ENCODE measurements at places on chromosomes 7 and 10. TPM values are rescaled to one million over a fixed set of nuclear protein-coding genes. Genes with fewer than 3 reads are reported as not detected.

The BCCIP gene
- 68.1 TPM for total RNA-seq

- no peaks in the 10 kb centered on the region for H3K36me3 ChIP-seq
- no peak for DNase-seq
- no peak overlapping the region for H3K4me3 ChIP-seq
- H3K4me1 ChIP-seq: no peaks in the 10 kb centered on the region
Measured at GRCh38 chr7:128352153-128352537, 8.4 kb upstream of the RBM28 start.

GRCh38 chr7:17580141-17580540 is 281.7 kb downstream of the AHR start:
- H3K4me3 ChIP-seq: no peak overlapping the region
- no peaks in the 10 kb centered on the region for H3K27me3 ChIP-seq
- no peak overlapping the region for H3K27ac ChIP-seq
- H3K4me1 ChIP-seq: peaks cover 14% of the 10 kb centered on the region
- H3K36me3 ChIP-seq: no peaks in the 10 kb centered on the region

DNA sequence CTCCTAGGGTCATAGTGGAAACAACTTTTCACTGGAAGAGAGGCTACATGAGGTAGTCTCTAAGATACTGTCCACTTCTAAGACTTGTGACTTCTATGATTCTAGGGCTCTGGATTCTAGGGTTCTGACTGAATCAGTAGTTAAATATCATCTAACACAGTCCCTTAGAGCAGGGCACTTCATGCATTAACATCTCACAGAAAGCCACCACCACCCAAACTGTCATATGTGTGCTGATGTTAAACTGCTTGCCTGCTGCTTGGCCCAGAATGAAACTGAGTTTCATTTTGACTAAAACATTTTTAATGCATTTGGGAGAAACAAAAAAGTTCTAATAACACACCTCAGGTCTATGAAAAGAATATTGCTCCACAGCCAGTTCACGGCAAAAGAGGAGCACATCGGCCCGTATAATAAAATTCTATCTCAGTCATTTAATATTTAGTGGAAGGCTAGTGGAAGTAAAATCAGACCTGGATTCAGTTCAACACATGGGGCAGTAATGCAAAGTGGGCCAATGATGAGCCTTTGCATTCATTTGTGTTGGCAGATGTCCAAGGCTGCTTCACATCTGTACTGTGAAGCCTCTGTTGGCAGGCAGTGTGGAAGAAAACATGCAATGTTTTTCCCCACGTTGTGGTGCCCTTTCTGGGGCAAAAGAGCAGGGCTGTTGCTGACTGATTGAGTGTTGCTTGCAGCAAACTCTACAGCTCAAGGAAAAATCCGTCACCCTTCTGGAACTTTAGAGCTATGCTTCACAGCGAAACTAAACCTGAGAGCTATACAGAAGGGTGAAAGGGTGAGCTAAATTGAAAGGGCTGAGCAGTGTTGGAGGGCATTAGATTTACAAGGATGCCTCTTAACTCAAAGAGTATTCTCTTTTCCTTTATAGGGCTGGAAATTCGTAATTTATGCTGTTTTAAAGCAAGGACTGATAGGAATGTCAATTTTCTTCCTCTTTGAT is 33.5 kb upstream of the AUTS2 start:
- no peaks in the 10 kb centered on the region for H3K27me3 ChIP-seq
- H3K4me1 ChIP-seq: peaks cover 3% of the 10 kb centered on the region
- no peak overlapping the region for H3K4me3 ChIP-seq
- no peaks in the 10 kb centered on the region for H3K36me3 ChIP-seq

- H3K36me3 ChIP-seq: no peaks in the 10 kb centered on the region
- H3K4me3 ChIP-seq: peak overlapping the region; percentile 54
- no peaks in the 10 kb centered on the region for H3K27me3 ChIP-seq
- DNase-seq: peak; percentile 96
- peak overlapping the region; percentile 94 for H3K27ac ChIP-seq
- H3K4me1 ChIP-seq: peaks cover 15% of the 10 kb centered on the region
Measured at GRCh38 chr10:72297281-72297804, 23.6 kb downstream of the DDIT4 start.

Data from astrocyte (in vitro differentiated cells and primary cell).